NCI-H1417 treated with DMSO at 0.1 percent for 48 hours (cell line): ENCODE measurements at places on chromosomes 2 and 18.

DNA sequence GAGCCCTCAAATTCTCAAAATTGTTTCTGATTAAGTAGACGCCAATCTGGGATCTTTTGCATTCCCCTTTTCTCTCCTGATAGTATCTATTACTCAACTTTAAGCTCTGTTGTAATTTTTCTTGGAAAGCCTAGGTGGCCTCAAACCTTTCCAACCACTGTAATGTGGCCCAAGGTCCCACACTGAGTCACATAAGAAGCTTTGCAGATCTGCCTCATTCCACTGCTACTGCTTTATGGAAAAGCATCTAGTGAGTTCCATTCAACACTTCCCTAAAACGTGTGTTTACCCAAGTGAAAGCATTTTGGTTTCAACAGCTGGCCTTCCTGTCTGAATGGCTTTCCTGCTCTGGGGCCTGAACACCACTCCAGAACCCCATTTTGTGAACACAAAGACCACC is 493.6 kb upstream of the SPHKAP start:
- no peak for DNase-seq

DNA sequence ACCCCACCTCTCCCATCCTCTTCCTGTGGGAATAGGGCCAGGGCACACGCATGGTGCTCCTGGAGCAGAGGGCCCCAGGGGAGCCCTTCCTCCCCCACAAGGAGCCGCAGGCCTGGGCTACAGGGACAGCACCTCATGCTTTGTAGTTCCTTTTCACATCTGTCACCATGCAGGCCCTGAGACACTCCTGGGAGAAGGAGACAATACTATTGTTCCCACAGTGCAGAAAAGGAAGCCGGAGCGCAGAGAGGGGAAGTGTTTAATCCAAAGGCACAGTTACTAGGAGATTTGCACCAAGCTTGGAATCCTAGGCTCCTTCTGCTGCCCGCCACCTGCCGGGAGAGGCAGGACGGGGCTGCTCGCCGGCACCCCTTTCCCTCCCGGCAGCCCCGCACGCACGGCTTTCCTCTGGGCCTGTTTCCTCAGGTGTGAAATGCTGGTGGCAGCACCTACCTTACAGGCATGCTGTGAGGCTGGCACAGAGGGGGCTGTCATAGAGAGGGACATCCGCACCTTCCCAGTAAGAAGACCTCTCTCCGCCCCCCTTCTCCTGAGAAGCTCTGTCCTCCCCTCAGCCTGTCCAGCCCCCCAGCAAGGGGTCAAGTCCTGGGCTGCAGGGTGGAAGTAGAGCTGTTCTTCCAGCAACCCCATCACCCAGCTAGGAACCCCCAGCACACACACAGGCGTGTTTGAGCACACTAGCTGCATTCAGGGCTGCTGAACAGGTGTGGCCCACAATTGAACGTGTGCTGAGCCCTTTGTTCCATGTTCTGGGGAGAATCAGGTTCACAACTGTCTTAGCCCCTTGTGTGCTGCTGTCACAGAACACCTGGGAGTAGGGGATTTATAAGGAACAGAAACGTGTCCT is 62.6 kb downstream of the SMAD7 start:
- DNase-seq = no peak

DNA sequence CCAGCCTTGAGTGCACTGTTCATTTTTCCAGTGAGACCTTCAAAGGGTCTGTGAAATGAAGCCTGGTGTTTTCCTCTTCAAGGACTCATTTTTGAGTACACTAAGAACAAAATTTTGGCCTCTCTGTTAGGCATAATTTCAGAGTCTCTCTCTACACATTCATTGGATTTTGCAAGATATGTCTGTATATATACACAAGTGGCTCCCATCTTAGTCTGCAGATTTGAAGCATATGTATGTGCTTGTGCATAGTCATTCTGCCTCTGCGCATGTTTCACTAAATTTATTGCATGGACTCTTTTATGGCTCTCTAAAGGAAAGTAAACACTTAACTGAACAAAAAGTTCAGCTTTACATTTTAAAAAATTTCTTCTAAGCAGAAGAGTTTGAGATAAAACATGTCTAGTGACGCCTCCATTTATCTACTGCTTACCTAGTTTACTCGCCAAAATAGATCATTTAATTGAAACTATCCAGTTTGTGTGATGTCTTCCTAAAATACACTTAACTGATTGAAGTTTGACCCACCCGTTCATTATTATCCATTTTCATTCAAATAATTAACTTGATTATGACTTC is 145.9 kb downstream of the FMNL2 start:
- DNase-seq = no peak

DNA sequence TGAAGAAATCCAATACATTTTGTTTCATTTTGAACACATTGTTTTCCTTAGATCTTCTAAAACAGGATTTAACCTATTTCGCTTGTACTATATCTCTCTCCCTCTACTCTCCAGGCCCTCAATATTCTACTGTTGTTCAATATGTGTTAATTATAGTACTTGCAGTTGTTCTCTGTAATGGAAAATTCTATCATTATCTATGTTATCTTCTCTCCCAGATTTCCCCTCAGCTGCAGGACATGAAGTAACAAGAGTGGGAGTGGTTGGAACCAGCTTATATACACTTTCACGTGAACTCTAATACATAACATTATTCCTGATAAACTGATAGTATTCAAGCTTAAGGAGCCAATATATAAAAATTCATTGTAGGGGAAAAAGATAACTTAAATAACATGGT is 7.0 kb upstream of the STRN start:
- DNase-seq = no peak

- peak; percentile 9 for DNase-seq
Observed at GRCh38 chr2:105403783-105404698, 5.2 kb upstream of the FHL2 start.

DNA sequence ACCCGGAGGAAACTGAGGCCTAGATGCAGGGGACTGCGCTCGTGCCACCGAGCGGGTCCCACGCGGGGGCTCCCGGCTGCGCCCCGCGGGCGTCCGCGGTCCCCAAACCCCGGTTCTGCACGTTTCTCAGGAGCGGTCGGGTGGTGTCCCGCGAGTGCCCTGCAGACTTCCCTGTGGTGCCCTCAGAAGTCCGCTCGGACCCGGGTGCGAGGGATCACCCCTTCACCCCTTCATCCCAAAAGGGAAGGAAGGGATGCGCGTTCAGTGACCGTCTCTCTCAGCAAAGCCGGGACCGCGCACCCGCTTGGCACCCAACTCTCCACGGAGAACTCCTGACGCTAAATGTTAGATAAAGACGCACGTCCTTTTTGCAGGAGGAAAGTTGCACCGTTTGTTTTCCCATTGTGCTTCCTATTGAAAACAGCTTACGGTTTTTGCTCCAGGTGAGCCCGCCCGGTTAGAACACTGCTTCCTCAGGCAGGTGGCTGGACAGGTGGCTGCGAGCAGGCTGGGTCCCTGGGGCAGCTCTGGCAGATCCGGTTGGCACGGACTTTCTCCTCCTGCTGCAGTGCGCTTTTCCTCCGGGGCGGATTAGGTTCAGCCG is 779 bp downstream of the DGKD start:
- no peak for DNase-seq

- DNase-seq = no peak
Observed at GRCh38 chr2:188079196-188079595, 212.5 kb upstream of the GULP1 start.

GRCh38 chr18:31776093-31776492 is 15.4 kb upstream of the SLC25A52 start:
- no peak for DNase-seq

GRCh38 chr2:196249860-196250259 is 78.5 kb upstream of the STK17B start:
- no peak for DNase-seq

GRCh38 chr18:12449051-12449785 is 41.5 kb downstream of the PRELID3A start:
- DNase-seq = no peak

- DNase-seq = no peak
Observed at GRCh38 chr2:195342061-195342460, 315.0 kb upstream of the SLC39A10 start.

- no peak for DNase-seq
Observed at GRCh38 chr2:118231759-118232158, 143.5 kb downstream of the INSIG2 start.

DNA sequence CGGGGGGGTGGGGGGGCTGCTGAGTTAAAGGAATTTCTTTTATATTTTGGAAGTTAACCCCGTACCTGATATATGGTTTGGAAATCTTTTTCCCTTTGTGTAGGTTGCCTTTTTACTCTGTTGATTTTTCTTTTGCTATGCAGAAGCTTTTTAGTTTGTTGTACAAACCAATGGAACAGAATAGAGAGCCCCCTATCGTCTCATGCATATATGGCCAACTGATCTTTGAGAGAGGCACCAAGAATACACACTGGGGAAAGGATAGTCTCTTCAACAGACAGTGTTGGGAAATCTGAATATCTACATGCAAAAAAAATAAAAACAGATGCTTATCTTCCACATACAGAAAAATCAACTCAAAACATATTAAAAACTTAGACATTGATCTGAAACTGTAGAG is 647.8 kb upstream of the KLHL29 start:
- no peak for DNase-seq

DNA sequence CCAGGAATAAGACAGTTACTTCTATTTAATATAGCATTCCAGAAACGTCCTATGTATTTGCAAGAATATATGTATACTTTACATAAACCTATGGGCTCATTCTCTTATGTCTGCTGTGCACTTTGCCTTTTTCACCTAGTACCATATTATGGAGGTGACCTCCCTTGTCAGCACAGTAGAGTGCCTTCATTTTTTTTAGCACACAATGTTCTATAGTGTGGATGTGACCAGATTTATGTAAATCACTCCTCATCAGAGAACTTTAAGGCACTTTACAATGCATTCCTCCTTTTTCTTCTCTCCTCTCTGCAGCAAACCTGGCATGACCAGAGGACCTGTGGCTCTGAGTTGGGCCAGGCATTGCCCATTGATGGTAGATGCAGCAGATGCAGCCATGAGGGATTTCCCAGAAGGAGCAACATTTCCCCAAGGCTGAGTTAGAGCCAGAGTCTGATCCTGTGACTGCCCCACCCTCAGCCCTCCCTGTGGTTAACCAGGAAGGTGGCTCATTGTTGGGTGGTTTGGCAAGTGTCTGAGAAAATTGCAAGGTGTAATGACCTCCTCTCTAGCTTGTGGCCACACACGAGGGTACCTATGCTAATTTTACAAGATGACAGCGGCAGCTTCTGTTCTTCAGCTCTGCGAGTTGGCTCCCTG is 76.5 kb upstream of the DLX2 start:
- no peak for DNase-seq

DNA sequence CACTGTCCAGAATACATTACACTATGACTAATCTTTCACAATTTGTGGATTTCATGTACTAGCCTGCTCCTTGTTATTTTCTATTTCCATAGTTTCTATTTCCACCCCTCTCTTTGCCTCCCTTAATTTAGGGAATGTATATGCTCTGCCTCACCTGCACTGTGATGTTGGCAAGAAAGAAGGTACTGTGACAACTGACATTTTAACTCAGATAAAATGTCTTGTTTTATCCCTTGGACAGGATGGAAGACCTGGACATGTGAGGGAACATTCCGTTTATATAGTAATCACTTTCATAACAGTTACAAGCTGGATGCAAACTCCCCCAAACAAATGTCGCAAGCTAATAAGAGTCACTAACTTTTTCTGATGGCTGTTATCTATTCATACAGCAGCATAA is 21.5 kb upstream of the DSG3 start:
- DNase-seq = no peak

DNA sequence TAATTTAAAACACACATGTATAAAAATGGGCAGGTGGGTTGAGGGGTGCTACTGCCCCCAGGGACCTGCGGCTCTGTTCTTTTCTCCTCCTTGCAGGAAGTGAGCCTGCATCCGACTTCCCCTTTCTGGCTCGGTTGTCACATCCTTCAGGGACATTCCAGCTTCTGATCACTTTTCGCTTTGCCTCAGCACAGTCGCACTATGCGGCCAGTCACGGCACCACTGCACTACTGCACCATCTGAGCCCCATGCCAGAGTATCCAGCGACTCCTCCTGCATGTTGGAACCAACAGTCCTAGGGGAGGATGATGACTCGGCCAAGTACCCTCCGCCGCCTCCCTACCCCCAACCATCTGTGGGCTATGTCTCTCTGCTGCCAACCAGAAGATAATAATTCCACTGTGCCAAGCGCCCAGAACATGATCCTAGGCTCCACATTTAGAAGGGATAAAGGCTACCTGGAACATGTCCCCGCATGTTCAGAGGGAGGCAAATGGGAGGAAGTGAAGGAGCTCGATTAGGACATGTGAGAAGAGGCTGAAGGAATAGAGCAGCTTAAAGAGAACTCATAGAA is 17.6 kb downstream of the CDC42EP3 start:
- no peak for DNase-seq

DNA sequence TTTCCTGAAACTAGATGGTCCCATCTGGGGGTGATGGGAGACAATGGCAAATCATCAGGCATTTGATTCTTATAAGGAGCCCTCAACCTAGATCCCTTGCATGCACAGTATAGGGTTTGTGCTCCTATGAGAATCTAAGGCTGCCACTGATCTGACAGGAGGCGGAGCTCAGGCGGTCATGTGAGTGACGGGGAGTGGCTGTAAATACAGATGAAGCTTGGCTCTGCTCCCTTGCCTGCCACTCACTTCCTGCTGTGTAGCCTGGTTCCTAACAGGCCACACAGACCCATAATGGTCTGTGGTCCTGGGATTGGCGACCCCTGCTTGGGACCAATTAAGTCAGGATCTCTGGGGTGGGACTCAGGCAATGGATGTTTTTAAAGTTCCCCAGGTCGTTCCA is 293.4 kb downstream of the ZNF521 start:
- no peak for DNase-seq

GRCh38 chr2:233639860-233640259 is 3.6 kb downstream of the UGT1A10 start:
- DNase-seq = no peak

- no peak for DNase-seq
Observed at GRCh38 chr2:46134531-46135227, 162.5 kb upstream of the EPAS1 start.

GRCh38 chr2:16553226-16553625 is 112.4 kb downstream of the CYRIA start:
- DNase-seq = no peak

DNA sequence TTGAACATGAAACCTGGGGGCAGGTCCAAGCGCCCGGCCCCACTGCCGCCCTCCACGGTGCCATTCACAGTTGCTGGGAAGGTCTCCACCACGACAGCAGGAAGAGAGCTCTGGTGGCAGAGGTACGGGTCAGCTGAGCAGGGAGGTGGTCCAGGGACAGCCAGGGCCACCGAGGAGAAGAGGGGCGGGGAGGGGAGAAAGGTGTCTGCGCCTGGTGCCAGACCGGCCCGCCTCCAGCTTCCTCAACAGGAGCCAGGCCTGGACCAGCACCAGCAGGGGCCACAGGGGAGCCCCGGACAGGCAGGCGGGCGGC is 56.2 kb downstream of the BIN1 start:
- DNase-seq = no peak

GRCh38 chr2:173553593-173553992 is 198.9 kb downstream of the CDCA7 start:
- no peak for DNase-seq

- DNase-seq = no peak
Observed at GRCh38 chr2:136919682-136920081, 154.3 kb downstream of the THSD7B start.

DNA sequence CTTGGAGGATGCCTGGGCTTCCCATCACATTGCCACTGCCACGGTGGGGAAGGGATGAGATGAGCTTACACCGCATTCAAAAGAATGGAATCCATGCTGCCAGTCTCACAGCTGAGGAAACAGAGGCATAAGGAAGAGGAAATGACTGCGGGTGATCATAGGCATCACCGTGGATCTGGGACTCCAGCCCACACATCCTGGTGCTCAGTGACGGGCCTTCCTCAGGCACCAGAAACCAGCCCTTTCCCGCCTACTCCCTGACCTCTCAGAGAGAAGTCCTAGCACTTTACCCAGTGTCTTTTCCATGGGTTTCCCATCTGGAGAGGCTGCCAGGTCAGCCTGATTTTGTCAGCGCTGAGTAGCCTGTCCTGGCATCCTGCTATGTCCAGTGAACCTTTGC is 5.3 kb upstream of the PLB1 start:
- no peak for DNase-seq
